GM04504 (cell line): ENCODE measurements at places on chromosomes 1 and 21.
A peak's percentile ranks its signal among the peaks of the same experiment; 100 is the strongest.

GRCh38 chr1:160855181-160855981, 7.3 kb downstream of the CD244 start:
- no peak for DNase-seq

- DNase-seq = peak; percentile 49
These were observed 14.4 kb downstream of the S100A16 start for GRCh38 chr1:153598309-153599172.

- no peak for DNase-seq
These were observed 25.9 kb downstream of the A3GALT2 start for GRCh38 chr1:33295023-33295422.

DNA sequence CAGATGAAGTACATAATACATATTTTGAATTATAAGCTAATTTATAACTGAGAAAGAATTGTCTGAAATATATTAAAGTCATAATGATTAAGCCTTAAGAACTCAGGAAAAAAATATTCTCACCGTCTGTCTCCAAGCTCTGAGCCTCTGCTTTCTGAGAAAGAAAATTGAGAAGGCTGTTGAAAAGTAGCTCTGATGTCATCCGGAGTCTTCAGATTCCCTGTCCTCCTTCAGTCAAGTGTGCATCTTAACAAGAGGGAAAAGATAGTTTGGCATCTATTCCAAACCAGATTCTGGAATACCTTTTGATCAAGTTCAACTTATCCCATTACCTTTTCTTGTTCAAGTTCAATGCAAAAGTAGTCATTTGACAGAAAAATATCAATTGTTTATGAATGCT, 50.6 kb downstream of the NRIP1 start:
- DNase-seq = no peak

DNA sequence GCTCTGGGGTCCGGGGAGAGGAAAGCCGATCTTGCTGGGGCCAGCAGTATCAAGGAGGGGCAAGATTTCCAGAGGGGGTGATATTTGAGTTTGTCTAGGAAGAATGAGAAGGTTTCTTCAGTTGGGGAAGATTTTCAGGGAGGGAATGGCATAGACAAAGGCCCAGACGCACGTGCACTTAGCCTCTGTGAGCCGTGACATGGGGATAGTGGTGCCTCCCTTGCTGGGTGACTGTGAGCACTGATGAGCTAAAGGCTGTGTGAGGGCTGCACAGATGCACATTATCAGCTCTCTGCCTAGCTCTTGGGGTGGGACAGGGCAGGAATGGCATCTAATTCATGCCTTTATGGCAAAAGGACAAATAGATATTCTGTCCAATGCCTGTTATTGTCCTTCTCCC, 1.8 kb downstream of the CDCP2 start:
- DNase-seq = no peak

- DNase-seq = peak; percentile 74
These were observed 36.8 kb upstream of the RPF1 start for GRCh38 chr1:84442256-84442655.

DNA sequence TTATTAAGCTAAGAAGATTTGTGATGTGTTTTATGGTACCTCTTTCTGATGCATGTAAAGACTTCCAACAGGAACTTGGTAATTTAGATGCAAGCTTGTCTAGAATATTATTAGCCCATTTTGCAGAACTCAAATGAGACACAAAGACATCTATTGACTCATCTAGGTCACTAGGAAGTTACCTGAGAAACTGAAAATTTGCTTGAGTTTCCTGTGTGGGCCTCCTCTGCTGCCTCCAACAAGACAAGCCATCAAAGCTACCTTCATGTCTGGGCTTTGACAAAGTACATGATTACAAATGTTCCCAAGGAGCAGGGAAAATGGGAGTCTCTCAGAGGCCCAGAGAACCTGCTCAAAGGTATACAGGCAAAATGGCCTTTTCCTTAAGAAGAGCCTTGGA, 5.6 kb downstream of the RUNX1 start:
- DNase-seq = no peak
